ENCODE measurements at places on chromosomes 2 and 18.

DNA sequence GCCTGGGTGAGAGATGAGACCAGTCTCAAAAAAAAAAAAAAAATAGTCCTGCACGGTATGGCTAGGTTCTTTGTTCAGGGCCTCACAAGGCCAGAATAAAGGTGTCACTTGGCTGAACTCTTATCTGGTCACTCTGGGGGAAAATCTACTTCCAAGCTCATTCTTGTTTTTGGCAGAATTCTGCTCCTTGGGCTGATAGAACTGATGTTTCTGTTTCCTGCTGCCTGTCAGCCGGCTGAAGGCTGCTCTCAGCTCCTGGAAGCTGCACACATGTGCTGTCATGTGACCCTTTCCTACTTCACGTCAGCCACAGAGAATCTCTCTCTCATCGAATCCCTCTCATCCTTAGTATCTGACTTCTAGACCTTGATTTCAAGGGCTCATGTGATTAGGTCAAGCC lies 10.4 kb downstream of the CSRNP3 start:
- no peak for DNase-seq

DNA sequence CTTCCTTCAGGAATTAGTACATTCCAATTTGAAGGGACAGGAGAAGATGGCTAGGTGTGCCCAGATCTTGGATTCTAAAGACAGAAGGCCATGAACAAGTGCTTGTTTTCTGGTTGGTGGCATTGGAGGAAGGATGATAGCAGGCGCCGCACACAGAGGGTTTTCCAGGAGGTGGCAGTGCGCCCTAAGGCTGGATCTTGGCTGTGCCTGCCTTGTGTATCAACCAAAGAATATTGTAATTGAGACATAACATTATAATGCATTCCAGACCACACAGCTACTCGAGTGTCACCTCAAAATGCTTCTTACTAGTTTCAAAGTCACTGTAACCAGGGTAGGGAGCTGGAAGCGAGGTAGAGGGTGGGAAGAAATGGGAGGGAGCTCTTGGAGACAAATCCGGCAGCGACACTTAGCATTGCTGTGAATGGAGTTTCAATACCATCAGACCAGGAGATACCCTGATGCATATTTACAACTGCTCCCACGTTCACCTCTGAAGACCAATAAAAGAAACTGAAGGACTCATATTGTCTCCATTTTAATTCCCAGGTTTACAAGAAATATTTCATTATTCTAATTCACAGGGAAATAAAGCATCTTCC lies 42.5 kb downstream of the CPO start:
- peak; percentile 56 for DNase-seq

DNA sequence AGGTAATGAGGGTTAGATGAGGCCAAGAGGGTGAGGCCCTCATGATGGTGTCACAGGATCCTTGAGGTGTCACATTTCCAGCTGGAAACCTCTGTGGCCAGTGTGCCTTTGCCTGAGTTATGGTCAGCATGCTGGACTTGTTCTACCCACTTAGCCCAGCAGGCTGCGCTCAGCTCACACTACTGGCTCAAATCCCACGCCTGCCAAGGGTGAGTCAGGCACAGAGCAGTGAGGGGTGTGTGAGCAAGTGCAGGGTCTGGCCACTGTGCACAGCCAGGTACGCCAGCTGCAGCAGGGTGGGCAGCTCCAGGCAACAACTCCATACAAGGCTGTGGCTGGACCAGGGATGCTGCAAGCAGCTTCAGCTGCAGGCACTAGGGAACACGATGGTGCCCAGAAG lies 616.6 kb upstream of the FSHR start:
- no peak for DNase-seq

GRCh38 chr2:15772681-15773080 lies 167.7 kb upstream of the MYCN start:
- no peak for DNase-seq

DNA sequence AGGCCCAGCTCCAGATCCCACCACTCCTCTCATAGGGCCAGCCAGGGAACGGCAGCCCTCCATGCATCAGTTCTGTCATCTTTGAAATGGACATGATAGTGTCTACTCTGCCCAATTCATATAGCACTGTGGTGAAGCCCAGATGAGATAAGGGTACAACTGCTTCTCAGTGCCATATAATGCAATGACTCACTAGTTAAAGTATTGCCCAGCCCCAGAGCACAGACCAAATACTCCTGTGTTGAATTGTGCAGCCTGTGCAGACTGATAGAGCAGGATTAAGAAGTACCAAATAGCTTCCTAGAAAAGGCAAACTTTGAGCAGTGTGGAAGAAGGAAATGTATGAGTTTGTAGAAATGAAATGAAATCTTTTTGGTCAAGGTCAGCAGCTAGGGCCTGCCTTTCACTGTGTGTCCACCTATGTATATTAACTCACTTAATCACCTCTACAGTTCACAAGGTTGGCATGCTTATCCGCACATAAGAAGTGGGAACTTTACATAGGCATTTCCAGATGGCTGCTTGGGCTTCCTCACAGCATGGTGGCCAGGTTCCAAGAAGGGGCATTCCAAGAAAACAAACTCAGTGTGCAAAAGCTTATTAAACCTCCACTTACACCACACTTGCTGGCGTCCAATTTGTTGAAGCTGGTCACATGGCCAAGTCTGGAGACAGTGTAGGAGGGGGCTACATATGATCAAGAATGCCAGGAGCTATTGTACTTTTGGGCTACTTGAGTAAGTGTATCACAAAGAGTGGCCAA lies 102.8 kb upstream of the COPS8 start:
- no peak for DNase-seq

DNA sequence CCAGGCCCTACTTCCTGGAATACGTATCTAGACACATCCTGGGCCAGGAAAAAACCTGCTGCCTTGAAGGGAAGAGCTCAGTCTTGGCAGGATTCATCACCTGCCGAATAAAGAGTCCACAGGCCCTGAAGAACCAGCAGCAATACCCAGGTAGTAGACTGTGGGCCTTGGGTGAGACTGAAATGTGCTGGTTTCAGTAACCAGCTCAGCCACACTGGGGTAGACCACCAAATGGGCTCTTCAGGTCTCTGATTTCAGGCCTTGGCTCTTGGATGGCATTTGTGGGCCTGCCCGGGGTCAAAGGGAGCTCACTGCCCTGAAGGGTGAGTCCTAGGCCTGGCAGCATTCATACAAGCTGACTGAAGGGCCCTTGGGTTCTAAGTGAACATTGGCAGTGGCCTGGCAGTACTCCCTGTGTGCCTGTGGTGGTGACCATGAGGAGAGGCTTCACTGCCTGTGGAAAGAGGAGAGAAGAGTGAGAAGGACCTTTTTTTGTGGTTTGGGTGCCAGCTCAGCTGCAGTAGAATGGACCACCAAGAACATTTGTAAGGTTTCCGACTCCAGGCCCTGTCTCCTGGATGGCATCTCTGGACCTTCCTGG lies 175.1 kb downstream of the ANKRD30B start:
- DNase-seq, result no peak

GRCh38 chr2:224849264-224849663 lies 133.1 kb upstream of the CCDC195 start:
- no peak for DNase-seq

- no peak for DNase-seq
Measured at GRCh38 chr2:207911215-207911614, 114.1 kb downstream of the PLEKHM3 start.

DNA sequence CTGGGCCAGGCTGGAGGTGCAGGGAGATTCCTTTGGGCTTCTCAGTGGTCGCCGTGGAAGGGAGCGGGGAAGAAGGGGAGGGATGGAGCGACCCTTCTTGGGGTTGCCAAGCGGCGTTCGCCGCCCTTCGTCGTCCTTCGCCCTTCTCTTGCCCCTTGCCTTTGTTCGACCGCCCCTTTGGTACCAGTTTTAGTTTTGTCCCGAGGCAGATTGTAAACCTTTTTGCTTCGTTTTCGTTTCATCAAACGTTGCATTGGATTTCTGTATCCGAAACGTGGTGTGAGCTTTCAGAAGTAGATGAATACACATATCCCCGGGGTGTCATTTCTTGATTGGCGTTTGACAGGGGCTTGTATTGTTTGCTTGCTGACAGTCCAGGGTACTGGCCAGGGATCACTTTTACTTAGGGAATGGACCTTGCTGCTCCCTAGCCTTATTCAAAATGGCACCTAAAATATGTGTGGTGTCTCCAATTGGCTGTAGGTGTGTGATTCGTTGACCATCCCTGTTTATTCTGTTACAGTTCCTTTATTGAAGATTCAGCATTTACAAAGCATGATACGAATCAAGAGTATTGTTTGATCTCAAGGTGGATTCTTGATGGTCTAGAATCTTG lies 788 bp downstream of the USP14 start:
- no peak for DNase-seq

DNA sequence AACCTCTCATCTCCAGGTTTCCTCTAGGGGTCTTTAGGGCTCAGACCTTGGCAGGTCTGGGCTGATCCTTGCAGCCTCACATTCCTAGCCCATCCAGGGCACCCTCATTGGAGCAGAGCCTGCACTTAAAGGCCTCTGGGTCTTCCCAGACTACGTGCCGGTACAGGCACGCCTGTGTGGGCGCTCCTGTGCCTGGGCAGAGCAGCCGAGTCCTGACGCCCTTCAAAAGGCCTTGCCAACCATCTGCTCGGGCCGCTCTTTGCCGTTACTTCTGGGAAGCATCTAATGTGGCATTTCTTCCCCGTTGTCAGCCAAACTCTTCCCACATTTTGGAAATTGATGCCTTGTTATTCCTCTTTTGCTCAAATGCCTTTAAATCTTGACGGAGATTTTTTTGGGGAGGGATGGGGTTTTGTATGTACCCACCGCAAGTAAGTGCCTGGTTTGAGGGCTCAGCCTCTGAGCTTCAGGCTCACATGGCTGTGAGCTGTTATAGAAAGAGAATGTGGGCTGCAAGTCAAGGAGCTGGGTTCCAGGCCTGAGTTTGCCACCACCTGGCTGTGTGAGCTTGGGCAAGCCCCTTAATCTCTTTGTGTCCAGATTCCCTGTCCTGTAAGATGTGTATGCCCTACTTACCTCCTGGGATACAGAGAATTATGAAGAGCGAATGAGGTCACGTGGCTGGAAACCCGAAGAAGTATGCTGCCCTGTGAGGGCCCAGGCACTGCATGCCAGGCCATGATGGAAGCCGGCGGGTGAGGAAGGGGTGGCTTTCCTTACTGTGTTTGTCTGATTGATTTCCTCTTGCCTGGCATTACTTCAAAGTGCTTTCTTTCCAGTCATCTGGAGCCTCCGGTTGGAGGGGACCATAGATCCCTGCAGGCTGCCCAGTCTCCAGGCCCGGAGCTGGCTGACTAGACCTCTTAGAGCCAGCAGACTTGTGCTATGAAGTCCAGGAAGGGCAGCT lies 20.6 kb downstream of the EHD3 start:
- no peak for DNase-seq

DNA sequence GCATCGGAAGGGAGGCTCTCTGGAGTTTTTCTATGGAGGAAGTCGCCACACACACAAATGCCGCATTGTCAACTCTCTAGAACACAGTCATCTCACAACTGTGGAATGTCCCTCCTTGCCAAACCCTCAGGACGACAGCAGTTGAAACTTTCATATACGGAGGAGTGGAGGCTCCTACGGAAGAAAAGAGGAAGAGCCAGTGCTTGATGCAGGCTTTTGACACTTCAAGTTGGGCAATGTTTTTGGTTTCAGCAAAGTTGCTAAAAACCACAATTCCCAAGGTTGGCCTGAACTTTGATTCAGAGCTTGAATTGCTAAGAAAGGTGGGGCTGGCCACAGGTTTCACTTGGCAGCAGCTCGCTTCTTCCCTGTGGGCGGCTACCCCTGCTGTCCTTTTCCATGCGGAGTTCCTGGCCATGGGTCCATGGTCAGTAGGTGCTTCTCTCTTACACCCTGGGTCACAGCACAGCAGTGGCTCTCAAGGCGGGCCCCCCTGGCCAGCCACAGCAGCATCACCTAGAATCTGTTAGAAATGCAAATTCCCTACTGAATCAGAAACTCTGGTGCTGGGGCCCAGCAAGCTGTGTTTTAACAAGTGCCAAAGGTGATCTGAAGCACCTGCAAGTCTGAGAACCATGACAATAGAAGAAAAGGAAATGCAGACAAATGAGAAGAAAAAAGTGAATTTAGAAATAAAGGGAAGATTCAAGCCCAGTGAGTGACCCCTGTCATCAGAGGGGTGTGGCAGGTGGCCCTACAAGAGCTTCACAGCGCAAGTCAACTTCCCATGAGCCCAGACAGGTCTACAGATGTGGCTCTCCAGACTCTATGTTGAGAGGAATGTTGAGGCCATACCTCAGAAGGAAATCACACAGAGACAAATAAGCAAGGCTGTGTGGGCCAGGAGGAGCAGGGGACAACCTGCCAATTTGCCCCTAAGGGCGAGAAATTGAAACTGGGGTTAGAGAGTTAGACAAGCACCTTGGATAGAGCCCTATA lies 856.4 kb downstream of the RNF144A start:
- no peak for DNase-seq

GRCh38 chr18:50091509-50092244 lies 103.3 kb downstream of the MYO5B start:
- no peak for DNase-seq
